Colonic mucosa (tissue), 4 donors: ENCODE measurements at places on chromosomes 2 and 18. TPM values are rescaled to one million over a fixed set of nuclear protein-coding genes. Genes with fewer than 3 reads are reported as not detected.

DNA sequence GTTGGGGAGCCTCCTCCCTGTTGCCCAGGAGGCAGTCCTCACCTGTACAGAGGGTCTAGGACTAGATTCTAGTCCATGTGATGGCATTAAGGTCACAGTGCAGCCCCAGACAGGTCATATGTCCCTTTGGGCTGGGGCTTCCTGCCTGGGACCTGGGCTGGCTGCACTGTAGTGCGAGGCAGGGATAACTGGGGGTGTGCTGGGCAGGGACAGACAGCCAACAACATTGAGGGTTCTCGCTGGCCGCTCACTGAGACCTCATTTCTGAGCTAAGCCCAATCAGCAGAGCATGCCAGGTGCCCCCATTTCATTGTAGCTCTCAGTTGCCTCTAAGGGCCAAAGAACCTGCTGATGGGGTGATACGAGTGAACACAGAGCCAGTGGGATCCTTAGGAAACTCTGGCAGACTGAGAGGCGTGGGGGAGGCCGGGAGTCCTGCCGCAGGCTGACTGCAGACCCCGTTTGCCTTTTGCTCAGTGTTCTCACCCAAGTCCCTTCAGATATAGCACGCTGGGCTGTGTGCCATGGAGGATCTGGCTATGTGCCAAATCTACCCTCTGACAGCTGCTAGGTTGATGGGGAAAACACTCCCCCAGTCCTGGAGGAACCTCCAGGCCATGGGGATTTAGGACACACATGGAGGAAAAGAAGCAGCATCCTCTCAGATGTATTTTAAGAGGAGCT, 51.9 kb downstream of the DYSF start:
- no peak for DNase-seq

- no peak for DNase-seq
These were observed 35.0 kb upstream of the ID2 start for GRCh38 chr2:8646731-8647461.

- DNase-seq: no peak
These were observed 73.9 kb upstream of the ZEB2 start for GRCh38 chr2:144593803-144594202.

GRCh38 chr2:180319586-180320405, 312.7 kb upstream of the CWC22 start:
- DNase-seq: no peak

DNA sequence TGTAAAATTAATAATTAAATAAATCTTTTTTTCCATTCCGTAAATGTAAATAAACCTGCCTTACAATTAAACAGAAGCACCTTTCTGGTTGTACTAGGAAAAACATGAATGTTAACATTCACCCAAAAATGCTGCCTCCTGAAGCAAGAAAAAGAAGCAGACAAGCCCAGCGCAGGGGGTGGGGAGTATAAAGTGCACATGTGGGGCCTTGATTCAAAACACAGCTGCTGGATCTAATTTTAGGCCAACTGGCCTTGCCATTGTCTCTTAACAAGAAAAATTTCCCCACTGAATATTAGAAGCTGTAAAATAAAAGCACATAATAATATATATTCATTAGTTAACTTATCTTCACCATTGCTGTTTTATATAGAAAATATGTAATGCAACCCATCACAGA, 28.3 kb downstream of the TCF4 start:
- no peak for DNase-seq

ERICH2 gene
- total RNA-seq: not detected

IL36B gene
- total RNA-seq: not detected

RUFY4 gene
- total RNA-seq: not detected
